ENCODE measurements at places on chromosomes 1 and 21.
A peak's percentile ranks its signal among the peaks of the same experiment; 100 is the strongest.

DNA sequence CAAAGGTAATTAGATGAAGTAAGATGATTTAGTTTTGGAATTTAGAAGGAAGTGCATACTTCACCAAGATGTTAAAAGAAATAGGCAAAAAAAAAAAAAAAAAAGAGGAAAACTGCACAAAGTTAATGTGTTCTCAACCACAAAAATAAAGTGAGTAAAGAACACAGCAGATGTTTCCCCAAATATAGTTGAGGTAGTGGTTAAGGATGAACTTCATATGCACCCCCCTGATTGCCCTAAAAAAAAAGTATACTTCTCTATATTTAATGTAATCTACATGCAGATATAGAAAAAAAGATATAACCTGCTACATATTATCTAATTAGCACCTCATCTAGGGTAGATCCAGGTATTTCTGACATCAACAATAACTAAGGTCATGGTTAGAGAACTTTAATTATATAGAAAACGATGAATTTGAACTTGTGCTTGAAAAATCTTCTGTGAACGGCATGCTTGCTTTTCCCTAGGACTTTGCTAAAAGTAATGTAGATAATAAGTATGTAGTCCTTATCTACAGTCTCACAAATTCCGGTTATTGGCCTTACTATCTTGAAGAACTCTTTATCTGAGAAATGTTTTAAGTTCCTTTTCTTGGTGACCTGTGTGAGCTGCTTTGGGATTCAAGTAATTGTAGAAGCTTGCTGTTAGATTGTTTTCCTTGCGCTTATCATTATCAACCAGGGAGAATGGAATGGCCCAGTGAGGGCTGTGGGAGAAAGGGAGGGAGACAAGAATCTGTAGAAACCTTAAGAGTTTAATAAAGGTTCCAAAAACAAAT, 70.1 kb upstream of the LRRC7 start:
- H3K4me3 ChIP-seq = no peak overlapping the region
- H3K4me1 ChIP-seq = no peaks in the 10 kb centered on the region
- no peak for DNase-seq
- H3K27ac ChIP-seq = no peak overlapping the region
- no peaks in the 10 kb centered on the region for H3K27me3 ChIP-seq

GRCh38 chr1:208868554-208868953, 624.4 kb upstream of the PLXNA2 start:
- H3K4me3 ChIP-seq = no peak overlapping the region
- no peaks in the 10 kb centered on the region for H3K27me3 ChIP-seq
- H3K4me1 ChIP-seq = no peaks in the 10 kb centered on the region
- H3K27ac ChIP-seq = no peak overlapping the region

- no peaks in the 10 kb centered on the region for H3K4me1 ChIP-seq
- DNase-seq = no peak
- H3K27me3 ChIP-seq = no peaks in the 10 kb centered on the region
- no peak overlapping the region for H3K4me3 ChIP-seq
- H3K36me3 ChIP-seq = no peaks in the 10 kb centered on the region
- H3K27ac ChIP-seq = no peak overlapping the region
Observed at GRCh38 chr1:213123536-213123935, 72.5 kb downstream of the RPS6KC1 start.

DNA sequence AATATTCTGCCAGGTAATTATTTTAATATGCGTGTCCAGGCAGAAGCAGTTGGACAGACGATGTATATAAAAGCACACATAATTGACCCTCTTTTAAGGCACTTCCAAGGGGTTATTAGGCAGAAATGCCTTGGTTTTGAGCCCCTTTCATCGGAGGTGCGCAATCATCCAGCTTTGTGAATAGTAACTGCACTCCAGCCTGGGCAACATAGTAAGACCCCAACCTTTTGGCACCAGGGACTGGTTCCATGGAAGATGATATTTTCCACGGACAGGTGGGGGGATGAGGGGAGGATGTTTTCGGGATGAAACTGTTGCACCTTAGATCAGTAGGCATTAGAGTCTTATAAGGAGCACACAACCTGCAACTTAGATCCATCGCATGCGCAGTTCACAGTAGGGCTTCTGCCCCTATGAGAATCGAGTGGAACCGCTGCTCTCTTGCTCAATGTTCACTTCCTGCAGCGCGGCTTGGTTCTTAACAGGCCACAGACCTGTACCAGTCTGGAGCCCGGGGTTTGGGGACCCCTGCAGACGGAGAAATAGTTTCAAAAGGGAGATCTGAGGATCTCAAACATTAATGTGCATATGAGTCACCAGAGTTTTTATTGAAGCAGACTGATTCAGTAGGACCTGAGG, 1.8 kb upstream of the MCOLN2 start:
- no peaks in the 10 kb centered on the region for H3K36me3 ChIP-seq
- peak; percentile 46 for DNase-seq
- peaks cover 8% of the 10 kb centered on the region for H3K4me1 ChIP-seq
- peak overlapping the region; percentile 68 for H3K4me3 ChIP-seq
- H3K27ac ChIP-seq = no peak overlapping the region

DNA sequence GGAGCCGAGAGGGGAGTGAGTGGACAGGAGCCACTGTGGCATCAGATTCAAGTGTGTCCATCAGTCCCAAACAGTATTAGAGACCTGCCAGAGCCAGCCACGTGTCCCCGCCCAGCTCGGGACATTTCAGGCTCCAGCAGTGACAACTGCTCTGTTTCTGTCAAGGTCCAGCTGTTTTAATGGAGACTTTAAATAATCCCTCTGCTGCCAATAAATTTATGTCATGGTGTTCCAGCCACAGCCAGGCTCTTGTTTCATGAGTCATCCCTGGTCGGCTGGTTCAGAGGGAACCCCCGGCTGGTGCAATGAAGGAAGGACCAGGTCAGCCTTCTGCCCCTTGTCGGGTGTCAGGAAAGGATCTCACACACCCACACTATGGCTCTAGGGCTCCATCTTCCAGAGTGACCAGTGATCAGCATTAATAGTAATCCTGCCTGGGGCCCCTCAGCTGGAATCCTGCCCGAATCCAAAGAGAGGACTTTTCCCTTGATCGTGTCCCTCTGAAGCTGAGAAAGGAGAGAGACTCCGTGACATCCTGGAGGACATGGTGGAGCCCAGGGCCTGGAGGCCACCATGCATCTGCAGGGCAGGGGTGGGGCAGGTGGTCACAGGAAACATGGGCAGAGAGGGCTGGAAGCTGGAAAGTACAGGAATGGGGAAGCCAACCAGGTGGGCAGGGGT, 197.3 kb downstream of the MATN1 start:
- no peaks in the 10 kb centered on the region for H3K27me3 ChIP-seq
- no peak for DNase-seq
- no peaks in the 10 kb centered on the region for H3K36me3 ChIP-seq
- no peak overlapping the region for H3K4me3 ChIP-seq

DNA sequence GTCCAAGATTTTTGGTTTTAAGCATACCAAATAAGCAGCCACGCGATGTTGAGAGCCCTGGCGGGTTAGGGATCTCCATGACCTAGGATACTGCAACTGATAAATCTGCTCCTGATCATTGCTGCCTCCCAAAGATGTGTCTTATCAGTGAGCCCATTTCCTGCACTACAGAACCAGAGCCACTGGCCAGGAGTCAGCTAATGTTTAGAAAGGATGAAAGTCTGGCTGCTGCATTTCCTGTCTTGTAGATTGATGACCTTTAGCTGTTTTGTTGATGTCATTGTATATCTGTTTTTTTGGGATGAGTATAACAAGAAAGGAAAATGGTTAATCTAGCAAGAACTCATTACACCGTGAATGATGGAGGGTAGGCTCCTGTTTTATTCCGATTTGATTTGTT, 74.5 kb downstream of the C1orf21 start:
- H3K27me3 ChIP-seq = peaks cover 3% of the 10 kb centered on the region
- no peaks in the 10 kb centered on the region for H3K4me1 ChIP-seq
- no peaks in the 10 kb centered on the region for H3K36me3 ChIP-seq
- no peak overlapping the region for H3K4me3 ChIP-seq
- H3K27ac ChIP-seq = no peak overlapping the region

All from effector memory CD4-positive, alpha-beta T cell (primary cell).